ENCODE measurements at places on chromosomes 4 and X.

- no peak for DNase-seq
These were observed 44.4 kb downstream of the RBM47 start for GRCh38 chr4:40585201-40585799.

- DNase-seq, result no peak
These were observed 2.0 kb downstream of the STBD1 start for GRCh38 chr4:76308548-76308947.

GRCh38 chr4:38322714-38323113, 341.3 kb upstream of the KLF3 start:
- DNase-seq, result no peak

DNA sequence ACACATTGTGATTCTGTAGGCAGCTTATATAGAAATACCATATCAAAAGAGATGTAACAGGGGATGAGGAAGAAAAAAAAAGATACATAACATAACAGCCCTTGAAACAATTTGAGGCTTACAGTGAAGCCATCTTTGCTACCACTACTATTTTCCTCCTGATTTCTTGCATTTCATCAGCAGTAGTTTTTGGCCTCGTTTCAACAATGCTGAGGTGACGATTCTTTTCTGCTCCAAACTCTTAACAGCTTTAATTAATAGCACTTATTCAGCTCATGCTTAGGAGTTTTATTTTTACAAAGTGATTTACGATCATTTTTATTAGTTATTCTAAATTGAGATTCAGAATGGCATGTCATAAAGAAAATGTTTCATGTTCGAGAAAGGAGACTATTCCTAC, 163.2 kb downstream of the DCK start:
- DNase-seq, result no peak

DNA sequence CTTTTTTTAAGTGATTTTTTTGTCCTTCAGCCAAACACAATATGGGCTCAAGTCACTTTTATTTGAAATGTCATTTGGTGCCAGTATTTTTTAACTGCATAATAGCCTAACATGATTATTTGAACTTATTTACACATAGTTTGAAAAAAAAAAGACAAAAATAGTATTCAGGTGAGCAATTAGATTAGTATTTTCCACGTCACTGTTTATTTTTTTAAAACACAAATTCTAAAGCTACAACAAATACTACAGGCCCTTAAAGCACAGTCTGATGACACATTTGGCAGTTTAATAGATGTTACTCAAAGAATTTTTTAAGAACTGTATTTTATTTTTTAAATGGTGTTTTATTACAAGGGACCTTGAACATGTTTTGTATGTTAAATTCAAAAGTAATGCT, 62.1 kb downstream of the EDNRA start:
- DNase-seq, result no peak

DNA sequence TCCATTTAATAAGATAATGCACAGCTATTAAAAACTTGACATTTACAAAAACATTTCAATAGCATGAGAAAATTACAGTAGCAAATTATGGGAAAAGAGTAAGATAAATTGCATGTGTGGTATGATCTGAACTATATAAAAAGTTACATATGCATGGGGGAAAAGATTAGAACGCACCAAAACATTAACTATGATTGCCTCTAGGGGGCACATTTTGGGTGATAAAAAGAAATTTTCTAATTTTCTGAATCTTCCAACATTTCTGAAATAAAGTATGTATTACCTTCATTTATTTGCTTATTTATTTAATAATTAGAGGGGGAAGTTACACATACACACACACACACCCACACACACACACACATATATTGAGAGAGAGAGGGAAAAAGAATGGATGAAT, 19.6 kb upstream of the KDM5C start:
- DNase-seq, result no peak

GRCh38 chr4:188196134-188196735, 57.0 kb downstream of the TRIML1 start:
- DNase-seq, result no peak

- no peak for DNase-seq
These were observed 1014.8 kb downstream of the PCDH7 start for GRCh38 chr4:31735004-31735403.

DNA sequence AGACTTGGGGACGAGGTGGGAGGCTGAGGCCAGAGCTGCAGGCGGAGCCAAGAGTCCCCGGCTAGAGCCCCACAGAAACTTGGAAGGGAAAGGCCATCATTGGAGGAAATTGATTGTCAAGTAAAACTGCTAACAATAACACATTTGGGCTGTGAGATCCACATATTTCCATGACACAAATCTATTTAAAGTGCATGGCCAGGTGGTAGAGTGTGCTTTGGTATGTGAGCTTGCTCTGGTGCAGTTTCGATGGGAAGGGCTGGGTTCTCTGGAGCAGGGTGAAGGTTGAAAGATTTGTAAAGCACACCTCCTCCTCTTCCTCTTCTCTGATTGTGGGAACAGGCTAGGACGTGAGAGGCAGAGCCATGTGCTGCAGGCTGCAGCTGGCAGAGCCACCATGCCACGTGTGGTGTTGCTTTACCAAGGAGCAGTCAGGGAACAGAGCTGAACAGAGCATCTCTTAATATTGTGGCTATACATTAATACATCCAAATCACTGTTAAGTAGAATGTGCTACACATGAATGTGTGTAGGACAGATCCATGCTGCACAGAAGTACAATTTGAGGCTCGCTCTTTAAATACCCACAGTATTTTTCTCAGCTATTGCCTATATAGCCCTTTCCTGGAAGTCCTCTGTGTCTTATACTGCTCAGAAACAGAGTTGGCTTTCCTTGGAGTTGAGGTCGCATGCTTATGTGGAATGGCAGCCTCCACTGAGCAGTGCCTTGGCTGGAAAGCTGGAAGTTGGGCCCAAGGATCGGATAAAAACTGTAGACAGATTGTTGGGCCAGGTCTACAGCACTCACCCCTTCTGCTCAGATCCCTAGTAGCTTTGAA, 37.7 kb downstream of the FHDC1 start:
- no peak for DNase-seq

- DNase-seq, result no peak
These were observed 216.9 kb downstream of the PTTG2 start for GRCh38 chr4:38177035-38177546.

- DNase-seq, result no peak
These were observed 548.1 kb downstream of the PPP4R3C start for GRCh38 chrX:26915064-26915463.

- DNase-seq, result no peak
These were observed 45.5 kb upstream of the PBDC1 start for GRCh38 chrX:76127341-76127740.

DNA sequence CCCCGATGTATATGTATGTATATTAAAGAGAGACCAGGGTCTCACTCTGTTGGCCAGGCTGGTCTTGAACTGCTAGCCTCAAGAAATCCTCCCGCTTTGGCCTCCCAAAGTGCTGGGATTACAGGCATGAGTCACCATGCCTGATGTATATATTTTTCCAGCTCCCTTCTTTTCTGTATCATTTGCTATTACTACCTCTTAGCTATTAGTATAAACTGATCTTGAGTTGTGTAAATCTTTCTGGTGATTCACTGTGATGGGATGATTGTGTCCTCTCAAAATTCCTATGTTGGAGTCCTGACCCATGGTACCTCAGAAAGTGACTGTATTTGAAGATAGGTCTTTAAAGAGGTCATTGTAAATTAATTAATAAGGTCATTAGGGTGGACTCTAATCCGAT, 53.1 kb downstream of the HPRT1 start:
- DNase-seq, result no peak

- DNase-seq, result no peak
These were observed 17.2 kb downstream of the XPNPEP2 start for GRCh38 chrX:129755779-129756650.

DNA sequence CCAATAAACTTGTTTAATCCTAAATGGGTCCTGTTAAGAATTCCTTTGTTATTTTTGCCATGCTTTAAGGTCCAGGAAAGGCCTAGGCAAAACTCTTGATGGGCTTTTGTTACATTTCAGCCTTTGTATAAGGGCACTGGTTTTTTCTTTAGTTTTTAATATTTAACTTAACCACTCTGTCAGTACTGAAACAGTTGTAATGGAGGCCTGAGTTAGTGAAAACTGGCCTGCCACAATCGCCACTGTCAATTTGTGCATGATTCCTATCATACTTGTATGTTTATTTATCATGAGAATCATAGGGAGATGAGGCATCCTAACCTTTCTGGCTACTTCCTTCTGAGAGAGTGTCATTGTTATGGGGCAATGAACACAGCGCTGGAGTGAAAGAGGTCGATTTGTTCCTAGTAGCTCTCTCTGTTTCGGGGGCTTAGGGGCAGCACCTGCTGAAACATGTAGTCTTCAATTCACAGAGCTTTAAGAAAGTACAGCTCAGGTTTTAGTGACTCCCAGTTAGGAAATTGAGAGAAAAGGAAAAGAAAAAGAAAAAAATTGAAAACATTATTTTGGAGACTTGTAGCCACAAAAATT, 393.8 kb upstream of the FSTL5 start:
- no peak for DNase-seq

DNA sequence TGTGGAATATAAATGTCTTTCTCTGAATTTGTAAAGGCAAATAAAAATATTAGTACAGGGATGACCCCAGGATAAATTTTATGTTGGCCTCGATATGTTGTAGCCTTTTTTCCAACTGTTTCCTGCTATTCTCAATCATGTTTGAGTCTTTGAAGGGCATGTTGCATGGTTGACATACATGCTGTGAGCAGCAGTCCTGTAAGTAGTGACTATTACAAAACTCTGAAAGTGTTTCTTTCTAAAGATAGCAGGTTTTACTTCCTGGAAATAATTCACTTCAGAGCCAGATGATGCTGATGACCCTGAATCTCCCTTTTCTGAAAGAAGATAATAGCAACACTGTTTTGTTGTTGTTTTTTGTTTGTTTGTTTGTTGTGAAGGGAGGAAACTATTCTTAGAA, 393.0 kb upstream of the GNPDA2 start:
- no peak for DNase-seq

DNA sequence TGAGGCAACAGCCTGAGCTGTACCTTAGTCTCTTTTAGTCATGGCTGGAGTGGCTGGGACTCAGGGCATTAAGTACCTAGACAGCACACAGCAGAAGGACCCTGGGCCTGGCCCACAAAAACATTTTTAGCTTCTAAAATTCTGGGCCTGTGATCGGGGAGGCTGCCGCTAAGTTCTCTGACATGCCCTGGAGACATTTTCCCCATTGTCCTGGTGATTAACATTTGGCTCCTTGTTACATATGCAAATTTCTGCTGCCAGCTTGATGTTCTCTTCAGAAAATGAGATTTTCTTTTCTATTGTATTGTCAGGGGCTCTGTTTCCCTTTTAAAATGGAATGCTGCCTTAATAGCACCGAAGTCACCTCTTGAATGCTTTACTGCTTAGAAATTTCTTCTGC, 952.4 kb downstream of the TRAM1L1 start:
- DNase-seq, result no peak

DNA sequence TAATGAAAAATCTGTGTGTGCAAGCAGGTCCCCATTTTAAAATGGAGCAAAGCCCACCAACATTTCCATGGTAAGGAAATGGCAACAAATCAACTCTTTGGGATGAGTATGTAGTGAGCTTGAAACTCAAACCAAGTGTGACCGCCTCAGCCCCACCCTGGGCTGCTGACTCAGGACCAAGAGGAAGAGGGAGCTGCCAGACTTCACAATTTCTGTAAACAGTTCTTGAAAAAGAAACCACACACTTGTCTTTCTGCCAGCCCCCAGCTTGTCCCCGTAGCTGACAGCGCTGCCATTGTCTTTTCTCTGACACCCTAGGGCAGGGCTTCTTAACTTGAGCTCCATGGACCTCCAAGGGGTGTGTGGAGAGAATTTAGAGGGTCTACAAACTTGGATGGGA, 10.3 kb downstream of the RTL5 start:
- no peak for DNase-seq

- DNase-seq, result no peak
These were observed 261.7 kb upstream of the FAM241A start for GRCh38 chr4:111883557-111883999.
